AG04450 (cell line): ENCODE measurements at places on chromosomes 2 and 18.

- DNase-seq: no peak
Observed at GRCh38 chr18:79641722-79642497, 37.7 kb upstream of the CTDP1 start.

DNA sequence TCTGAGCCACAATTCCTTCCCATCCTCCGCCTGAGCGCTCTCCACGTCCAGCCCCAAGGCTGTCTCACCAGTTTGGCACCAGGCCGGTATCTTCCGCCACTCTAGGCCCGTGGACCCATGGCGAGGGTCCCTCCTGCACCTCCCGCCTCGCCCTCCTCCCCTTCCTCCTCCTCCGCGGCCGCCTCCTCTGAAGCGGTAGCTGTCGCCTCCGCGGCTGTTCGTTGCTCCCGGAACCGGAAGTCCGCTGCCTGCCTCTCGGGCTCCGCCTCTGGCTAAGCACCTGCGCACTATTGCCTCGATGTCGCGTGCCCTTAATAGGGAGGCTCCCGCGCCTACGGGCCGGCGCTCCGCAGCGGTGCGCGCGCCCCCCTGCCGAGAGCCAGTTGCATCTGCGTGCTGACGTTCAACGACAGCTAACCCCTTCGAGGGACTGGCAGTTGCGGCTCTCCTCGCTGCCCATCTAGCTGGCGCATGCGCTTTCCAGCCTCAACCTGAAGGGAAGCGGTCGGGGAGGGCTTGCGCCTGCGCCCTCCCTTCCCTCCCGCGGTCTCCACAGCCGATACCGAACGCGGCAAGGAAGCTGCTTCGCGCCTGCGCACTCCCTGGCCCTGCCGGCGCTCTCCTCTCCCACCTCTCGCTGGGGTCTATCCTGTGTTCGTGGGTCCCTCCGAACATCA is at the start of gene MBD1:
TSS of gene MBD1 (minus strand) at position 229 of the 677 bp plus-strand sequence. CDS start 1,531 bp downstream, outside the sequence.
- DNase-seq: peak; percentile 97

DNA sequence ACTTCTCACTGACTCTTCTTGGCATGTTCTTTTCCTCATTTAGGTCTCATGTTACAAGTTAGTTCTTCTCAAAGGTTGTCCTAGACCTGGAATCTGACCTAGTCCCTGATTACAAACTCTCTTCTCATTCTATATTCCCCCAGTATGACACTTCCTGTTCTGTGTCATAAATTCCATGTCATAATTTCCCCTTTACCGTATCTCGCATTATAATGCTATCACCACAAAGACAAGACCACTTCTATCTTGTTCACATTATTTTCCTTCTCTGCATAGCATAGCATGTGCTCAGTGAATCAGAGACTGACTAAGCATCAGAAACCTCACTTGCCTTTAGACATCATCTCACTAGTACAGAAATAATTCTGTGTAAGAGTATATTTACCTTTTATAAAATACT is 63.6 kb upstream of the CAVIN2 start:
- DNase-seq: peak; percentile 37

GRCh38 chr18:34867520-34867919 is 157.4 kb downstream of the DTNA start:
- no peak for DNase-seq

DNA sequence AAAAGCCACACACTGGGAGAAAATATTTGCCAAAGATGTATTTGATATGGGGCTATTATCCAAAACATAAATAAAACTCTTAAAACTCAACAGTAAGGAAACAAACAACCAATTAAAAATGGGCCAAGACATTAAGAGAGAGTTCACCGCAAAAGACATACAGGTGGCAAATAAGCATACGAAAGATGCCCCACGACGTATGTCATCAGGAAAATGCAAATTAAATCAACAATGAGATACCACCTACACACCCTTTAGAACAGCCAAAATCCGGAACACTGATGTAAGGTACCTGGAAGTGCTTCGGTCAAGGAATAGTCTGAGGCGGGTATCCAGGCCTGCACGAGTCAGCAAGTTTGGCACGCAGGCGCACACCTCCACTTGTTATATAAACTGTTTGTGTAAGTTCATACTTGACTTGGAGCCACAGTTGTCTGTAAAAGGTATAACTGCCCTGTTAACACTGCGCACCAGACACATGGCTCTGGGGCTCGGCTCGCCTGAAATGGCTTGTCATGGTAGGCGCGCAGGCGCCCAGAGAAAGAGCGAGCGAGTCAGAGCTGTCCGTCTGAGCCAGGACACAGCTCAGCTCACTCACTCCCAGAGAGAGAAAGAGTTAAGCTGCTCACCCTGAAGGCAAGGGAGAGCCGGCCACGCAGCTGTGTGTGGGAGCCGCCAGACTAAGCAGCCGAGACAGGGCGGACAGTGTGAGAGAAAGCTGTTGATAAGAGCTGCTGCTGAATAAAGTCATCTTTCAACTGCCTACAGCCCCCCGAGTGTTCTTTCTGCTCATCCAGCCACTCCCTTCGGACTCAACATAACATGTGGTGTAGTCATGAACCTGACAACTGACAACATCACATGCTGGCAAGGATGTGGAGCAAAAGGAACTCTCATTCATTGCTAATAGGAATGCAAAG is 87.3 kb downstream of the HNRNPLL start:
- no peak for DNase-seq

GRCh38 chr2:189545418-189545817 is 35.2 kb downstream of the SLC40A1 start:
- no peak for DNase-seq

DNA sequence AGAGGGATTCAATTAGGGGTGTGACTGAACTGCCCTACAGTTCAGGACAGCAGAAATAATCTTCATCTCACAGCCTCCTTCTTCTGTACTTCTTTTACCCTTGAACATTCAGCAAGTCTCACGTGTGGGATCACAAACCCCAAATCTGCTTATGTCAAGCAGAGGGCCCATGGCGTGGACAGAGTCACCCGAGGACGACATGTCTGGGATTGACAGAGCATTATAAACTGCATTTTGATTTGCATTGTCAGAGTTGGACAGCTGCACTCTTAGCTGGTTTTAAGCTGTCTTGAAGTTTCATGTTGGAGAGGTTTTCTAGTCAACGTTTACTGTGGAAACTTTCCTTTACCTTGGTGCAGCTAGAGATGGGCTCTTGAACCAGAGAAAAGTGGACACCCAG is 26.4 kb downstream of the MGAT5 start:
- DNase-seq: no peak

DNA sequence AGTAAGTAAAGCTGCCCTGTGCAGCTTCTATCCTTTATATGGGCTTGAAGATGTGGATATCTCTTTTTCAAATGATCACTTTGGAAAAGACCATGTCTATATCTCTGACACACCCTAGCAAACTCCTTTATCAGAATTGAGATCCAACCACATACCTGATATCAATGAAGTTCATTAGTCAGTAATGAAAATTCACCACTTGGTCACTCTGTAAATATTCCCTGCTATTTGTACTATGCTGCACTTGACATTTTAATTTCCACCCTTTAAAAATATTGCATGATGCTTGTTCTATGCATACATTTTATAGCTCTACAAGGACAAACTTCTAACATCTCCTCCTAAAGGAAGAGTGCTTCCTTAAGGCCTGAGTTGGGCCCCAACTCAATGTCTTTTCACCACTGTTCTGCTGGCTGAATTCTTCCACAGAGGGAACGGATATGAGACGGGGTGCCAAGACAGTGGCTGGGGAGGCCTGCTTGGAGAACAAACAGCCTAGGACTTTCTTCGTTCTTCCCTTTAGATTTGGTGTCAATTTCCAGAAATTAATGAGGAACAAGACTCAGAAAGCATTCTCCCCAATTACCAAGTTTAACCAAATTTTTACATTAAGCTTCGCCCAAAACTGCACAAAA is at the start of gene GKN2:
TSS of gene GKN2 (minus strand) at position 7 of the 635 bp plus-strand sequence. CDS start 32 bp downstream, outside the sequence.
- no peak for DNase-seq

- DNase-seq: no peak
Observed at GRCh38 chr2:96869822-96870625, at the start of gene SEMA4C. Gene SEMA4C (minus strand): TSS chr2:96870080. CDS start chr2:96867886, 2,194 bp downstream.

GRCh38 chr2:88667219-88667618 is 24.3 kb upstream of the RPIA start:
- no peak for DNase-seq

- DNase-seq: no peak
Observed at GRCh38 chr2:108355906-108356734, 21.6 kb upstream of the SULT1C4 start.

DNA sequence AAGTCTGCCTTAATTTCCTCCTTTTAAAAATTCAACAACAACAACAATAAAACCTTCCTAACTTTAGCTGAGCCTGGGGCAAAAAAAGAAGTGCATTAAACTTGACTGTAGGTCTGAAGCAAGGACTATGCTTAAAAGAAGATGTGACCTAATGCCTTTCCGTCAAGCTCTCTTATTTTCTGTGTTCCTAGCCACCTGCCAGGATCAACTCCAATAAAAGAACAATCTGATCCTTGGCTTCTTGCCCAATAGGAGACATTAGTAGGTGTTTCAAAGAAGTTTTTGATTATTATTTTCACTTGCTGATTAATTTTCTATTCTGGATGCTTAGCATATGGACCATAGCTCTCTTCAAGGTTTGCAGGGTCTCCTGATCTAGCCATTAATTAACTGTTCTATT is 237.5 kb downstream of the STK39 start:
- DNase-seq: no peak

DNA sequence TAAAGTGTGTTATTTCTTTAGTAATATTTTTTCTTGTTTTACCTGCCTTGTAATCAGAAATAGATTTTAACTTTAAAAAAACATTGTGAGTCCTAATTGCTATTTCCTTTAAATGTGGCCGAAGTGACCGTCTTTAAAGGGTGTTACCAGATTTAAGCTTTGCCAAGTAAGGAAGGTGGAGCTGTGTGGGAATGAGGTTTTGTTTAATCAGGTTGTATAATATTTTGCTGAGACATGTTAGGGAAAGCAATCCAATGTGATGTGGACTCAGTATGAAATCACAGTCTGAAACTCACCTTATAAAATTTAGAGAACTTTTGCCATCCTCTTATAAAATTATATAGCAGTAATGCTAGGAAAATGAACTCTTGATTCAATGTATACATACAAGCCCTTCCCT is 32.9 kb upstream of the ITPRID2 start:
- DNase-seq: no peak

DNA sequence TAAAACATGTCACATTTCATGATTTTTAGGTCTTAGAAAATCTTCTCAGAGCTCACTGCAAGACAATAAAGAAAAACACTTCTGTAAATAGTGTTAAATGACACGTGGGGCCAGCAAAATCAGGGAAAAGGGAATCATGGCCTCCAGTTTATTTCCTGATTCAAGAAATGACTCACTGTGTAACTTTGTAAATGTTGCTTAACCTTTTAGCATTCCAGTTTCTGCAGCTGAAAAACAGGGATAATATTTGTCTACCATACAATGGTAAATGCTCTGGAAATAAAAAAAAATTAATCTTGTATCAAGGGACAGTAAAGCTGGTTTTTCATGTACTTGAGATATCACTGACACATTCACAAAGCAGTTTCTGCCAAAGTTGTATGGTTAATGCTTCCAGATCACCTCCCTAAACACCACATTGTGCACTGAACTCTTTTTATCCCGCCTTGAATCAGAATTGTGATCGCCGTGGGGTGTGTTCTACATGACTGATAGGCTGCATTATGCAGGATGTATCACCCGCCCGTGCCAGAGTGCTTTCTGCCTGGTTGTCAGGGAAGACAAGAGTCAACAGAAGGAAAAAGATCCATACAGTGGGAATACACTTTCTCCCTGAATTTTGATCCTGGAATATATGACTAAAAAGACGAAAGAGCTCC is 238.8 kb downstream of the IKZF2 start:
- no peak for DNase-seq

GRCh38 chr2:172655091-172655837 is 80.4 kb upstream of the RAPGEF4 start:
- peak; percentile 72 for DNase-seq

- DNase-seq: no peak
Observed at GRCh38 chr2:237287872-237288271, 126.1 kb downstream of the COL6A3 start.

DNA sequence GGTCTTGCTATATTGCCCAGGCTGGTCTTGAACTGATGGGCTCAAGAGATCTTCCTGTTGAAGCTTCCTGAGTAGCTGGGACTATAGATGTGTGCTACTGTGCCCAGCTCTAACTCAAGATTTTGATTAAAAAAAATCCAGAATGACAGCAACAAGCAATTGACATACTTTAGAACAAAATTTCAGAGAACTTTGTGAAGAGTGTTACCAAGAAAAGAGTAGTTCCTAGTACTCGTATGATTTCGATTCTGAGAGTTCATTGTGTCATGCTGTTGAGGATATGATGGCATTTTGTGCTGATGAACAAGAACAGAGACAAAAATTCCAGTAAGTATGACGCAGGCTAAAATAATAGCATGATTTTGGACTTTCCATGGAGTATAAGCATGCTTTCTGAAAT is 90.2 kb upstream of the TWSG1 start:
- DNase-seq: no peak

- no peak for DNase-seq
Observed at GRCh38 chr2:99615247-99615771, 125.5 kb upstream of the REV1 start.

DNA sequence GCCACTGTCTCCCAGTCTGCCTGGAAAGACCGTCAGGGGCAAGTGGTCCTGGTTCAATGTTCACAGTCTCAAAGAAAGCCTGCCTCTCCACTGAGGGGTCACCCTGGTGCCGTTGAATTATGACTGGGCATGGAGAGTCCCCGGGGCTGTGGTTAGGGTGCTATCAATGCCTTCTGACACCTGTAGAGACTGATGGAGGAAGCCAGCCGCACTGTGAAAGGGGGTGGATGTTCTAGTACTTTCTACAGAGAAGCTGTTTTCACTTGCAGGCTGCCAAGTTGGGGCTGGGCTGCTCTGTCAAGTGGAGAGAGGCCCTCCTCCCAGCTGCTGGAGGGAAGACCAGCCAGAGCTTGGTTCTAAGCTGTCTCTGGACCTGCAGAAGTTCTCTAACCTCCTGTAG is 80.5 kb downstream of the BCL2L11 start:
- DNase-seq: no peak

- peak; percentile 7 for DNase-seq
Observed at GRCh38 chr2:45024600-45025291, 15.5 kb upstream of the SIX2 start.

DNA sequence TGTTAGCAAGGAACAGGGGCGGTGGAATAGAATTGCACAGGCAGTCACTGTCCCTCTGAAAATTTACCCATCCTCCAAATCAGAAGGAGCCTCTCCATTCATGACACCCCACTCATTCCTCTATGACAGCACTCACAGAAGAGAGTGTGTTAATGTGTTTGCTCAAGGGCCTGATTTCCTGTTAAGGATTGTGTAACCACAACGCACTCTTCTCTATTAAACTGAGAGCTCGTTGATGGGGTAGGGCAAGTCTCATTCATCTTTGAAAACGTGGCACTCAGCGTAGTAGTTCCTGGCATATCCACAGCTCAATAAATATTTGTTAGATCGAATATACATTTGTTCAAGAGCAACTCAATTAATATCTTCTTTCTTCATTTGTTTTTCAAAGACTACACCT is 106.4 kb downstream of the VAPA start:
- no peak for DNase-seq

DNA sequence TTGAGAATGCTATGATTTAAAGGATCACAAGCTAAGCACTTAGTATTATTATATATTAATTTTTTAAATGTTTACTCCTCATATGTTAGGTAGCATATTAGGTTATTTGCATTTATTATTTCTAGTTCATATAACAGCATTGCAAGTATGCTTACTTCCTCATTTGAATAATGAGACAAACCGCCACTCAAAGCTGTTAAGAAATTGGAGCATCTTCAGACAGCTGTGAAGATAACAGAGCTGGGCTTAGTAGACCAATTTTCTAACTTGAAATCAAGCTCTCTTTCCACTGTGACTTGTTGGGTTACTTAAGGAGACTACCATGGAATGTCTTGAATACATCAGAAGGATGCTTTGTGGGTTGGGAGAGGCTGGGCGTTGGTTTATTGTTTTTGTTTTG is 139.3 kb downstream of the ASXL3 start:
- DNase-seq: no peak

- DNase-seq: no peak
Observed at GRCh38 chr18:75208155-75208835, 644 bp downstream of the PTGR3 start.
